ENCODE measurements at places on chromosomes 5 and 9.

DNA sequence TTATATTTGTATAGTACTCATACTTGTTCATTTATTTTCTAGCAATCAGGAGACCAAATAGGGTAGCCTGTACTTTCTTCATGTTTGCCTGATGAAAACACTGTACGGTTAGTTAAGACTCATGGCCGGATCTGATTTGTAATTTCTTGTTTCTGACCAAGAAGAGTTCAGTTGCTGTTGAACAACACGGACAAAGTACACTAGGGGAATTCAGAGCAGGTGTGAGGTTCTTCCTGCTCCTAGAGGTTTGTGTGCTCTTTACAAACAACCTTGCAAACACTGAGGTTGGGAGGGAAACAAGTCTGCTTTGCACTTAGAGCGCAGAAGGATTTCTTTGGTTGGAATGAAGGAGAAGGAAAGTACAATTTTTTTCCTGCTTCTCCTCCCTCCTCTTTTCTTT lies 69.7 kb downstream of the TRIO start:
- no peak for DNase-seq

DNA sequence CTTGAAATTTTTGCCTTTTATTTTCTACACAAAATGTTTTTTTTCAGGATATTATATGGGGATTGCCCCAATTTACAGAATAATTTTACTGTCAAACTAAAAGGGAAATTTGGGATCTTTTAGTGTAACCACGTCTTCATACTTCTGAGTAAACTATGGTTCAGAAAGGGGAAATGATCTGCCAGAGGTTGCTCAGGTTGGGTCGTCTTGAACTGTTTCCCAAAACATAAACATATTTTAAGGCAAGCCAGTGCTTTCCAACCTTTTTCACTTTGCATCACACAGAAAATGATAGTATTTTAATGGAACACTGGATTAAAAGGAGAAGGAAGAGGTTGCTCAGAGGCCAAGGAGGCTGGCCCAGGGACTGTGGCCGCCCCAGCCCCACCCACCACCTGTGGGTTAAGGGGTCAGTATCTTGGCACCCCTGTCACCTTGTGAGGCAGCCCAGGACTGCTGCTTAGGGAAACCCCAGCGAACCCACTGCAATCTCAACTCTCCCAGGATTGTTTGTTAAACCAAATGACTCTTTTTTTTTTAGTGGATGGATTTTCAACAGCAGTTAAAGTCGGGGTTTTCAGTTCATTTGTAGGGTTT lies 142.7 kb upstream of the DHFR start:
- DNase-seq: no peak

- no peak for DNase-seq
Observed at GRCh38 chr9:93891549-93892310, 63.4 kb downstream of the BARX1 start.

DNA sequence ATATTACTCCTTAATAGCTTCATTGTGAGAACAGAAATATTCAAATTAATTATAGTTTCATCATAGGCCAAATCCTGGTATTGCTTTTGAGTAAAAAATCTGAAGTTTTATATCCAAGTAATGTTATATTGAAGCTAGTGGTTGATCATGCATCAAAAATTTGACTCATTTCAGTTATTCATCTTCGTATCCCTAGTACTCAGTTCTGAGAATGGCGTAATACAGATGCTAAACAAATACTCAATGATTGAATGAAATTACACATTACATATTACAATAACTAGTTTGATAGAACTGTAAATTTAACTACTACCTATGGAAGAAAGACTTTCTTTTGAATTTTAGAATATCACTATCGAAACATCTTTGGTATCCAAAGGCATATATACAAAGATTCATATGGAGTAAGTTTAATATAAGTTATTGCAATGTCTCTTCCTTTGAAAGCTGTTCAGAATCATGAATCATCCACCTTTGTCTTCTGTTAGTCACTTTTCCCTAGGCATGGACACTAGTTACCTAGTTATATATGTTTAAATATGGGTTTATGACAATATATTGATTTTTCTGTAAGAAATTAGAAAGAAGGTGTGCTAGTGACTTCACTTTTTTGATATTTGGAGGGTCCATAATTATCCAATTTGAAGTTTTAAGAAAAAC lies 5.0 kb upstream of the ZNF462 start:
- no peak for DNase-seq

GRCh38 chr9:127241354-127241753 lies 23.2 kb upstream of the GARNL3 start:
- DNase-seq: no peak

DNA sequence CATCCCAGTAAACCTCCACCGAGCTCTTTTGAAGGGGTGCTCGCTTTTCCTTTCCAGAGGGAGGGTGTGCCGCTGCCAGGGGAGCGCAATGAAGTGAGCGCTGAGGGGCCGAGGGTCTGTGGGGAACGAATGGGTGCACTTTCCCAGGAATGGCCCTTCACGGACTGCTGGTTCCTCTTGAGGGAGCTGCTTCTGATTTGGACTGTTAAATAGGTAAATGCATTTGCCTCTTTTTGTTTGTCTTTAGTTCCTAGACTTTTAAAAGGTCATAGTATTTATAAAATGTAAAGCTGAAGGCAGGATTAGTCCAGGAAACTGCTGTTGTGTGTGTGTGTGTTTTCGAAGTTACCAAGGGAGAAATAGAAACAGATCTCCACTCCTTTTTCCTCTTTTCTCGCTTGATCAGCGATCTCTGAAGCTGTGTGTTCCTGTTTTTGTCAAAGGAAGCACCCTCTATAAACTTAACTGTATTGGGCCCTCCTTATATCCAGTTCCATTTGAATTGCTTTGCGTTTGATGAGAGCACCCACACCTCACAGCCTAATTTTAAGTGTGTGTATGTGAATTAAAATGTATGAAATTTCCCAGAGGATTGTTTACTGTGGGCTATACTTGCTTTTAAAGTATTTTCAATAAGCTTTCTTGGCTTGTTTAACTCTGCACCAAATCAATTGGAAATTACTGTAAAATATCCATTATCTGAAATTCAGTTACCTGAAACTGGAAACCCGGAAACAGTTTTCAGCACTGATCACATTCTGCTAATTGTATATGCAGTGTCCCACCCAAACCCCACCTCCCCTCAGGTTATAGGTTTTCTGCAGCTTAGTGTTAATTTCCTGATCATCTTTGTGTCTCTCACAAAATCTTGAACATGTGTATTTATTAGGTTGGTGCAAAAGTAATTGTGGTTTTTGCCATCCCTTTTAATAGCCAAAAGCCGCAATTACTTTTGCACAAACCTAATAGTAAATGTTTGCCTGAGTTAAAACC lies 966 bp downstream of the SNX2 start:
- DNase-seq: no peak

DNA sequence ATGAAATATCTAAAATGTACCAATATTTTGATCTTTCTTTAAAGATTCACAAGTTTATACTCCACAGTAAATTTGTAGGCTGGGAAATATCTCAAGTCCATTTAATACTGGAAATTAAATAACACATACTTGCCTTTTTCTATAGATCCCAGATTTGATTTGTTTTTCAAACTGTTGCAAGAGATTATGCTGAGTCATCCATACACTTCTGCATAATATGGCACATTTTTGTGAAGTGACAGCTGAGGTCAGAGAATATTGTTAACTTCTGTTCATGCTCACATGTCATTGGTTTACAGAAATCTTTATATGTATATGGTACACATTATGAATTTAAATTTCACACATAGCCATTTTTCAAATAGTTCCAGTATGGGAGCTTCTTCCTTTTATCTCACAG lies 1066.3 kb upstream of the NUDT12 start:
- no peak for DNase-seq

DNA sequence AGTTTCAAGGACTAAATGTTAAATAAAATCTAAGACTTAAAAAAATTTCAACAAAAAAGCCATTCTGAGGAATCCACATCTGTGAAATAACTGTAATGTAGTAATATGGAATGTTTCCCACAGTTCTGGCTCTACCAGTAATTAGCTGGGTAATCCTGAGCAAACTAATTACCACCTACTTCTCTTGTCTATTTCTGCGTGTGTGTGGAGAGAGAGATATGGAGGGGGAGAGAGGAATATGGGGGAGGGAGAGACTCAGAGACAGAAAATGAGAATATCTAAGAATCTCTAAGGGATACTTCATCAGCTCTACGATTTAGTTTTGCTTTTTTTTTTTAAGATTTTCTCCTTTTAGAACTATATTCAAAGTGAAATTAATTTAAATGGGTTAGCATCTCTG lies 28.0 kb downstream of the TBCA start:
- DNase-seq: no peak

GRCh38 chr5:140220032-140220697 lies 45.2 kb downstream of the CYSTM1 start:
- DNase-seq: no peak

GRCh38 chr5:108481355-108481931 lies 99.5 kb upstream of the FBXL17 start:
- no peak for DNase-seq

DNA sequence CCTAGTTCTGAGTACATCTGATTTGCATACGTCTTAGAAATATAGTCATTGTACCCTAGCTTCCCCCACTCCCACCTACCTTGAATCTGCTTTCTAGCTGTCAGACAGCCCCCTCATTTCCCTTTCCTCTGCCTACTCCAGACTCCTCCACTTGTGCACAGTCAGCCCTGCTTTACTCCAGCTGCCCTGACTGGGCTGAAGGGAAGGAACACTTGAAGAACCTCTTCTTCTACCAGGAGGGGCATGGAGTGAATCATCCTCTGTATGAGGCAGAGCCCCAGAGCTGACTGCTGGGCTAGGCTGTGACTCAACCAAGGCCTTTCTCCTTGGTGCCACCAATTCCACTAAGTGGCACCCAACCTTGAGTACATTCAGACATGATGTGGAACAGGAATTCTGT lies 18.1 kb upstream of the ZFR start:
- DNase-seq: no peak

GRCh38 chr5:133884569-133885311 lies 83.7 kb downstream of the C5orf15 start:
- DNase-seq: peak; percentile 58

DNA sequence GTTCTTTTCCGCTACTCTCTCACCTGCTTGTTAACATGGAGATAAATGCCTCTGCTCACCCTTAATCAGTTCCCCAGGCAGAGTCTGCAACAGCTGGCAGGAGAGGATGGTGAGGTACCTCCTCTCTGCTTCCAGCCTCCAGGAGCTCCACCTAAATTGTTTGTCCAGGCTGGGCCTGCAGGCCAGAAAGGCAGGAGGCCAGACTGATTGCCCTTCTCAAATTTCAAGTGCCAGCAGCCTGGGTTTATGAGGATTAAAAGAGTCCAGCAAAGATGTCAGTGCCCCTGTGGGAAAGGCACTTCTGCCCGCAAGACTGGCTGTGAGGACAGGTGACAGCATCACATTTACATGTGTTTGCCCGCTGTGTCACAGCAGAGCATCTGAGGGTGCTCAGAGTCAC lies 19.8 kb downstream of the CORO2A start:
- peak; percentile 23 for DNase-seq

DNA sequence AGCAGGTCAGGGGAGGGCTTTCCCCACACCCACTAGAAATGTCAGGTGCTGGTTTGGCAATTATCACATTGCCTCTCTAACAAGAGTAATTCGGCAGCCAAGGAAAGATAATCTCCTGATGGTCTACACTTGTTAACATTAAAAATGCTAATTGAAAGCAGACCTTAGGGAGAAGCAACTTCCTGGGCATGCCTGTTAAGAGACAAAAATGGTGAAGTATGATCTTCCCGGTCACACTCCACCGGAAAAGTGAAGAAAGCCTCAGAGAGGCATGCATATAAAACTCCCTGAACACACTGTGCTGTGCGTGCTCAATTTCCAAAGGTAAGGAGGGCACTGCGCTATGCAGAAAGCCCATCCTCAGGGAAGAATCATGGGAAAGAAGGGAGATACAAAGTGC lies 244.3 kb downstream of the FAM170A start:
- no peak for DNase-seq

- DNase-seq: no peak
Observed at GRCh38 chr5:66814146-66814991, 218.2 kb downstream of the MAST4 start.

DNA sequence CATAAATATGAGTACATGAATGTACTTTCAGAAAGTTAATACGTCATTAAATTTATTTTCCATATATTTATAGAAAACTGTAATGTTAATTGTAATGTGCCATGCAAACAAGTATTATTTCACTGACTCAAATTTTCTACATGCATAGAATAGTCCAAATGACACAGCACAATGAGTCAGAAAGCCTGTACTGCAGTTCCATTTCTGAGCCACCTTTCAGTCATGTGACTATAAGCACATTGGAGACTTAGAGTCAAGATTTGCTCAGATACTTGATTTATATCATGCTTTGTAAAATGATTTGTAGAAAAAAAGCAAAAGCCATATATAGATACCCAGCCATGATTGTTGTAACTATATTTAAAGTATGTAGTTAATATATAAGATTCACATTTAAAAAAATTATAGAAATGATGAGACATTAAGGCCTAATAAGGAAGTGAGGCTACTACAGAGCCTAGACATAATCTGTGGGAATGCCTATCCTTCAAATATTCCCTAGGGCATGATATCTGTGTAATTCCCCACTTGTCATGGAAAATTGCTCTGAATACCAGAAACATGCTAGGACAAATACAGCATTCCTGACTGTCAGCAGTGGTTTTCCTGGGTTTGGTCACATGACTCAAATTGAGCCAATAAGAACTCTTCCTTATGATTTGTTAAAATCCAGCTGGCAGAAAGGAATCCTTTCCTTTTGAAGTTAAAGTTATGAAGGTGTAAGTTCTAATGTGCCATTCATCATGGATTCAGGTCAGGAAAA lies 50.0 kb downstream of the PTPRD start:
- no peak for DNase-seq

DNA sequence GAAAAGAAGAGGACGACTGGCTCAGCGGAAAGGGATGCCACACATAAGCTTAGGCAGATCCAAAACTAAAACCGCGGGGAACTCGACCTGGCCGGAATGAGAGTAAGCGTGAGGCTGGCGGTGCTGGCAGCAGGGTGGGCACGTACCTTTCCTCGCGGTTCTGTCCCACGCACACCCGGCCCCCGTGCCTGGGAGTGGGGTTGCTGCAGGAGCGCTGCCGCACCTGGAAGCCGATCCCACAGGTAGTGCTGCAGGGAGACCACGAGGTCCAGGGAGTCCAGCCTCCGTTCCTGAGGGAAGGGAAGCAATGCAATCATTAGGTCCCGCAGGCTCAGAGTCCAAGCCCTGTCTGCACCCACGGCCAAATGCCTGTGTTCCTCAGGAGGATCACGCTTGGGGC lies 427.0 kb downstream of the SEMA5A start:
- peak; percentile 78 for DNase-seq

GRCh38 chr5:40985501-40985900 lies 76.2 kb downstream of the C7 start:
- DNase-seq: no peak

DNA sequence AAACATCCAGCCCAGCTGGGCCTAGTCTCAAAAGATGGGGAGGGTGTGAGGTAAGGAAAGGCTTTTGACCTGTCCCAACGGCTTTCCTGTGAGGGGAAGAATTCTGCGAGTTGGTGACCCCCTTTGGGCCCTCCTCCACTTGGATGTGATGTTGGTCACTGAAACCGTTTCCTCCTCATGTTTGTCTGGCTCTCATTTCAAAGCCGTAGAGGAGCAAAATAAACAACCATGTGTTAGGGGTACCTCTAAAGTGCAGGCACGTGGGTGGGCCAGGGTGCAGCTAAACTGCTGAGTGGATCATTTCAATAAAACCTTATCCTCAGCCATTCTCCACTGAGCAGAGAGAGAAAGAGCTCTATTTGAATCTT lies 84.3 kb upstream of the MELK start:
- DNase-seq: no peak

Measured in posterior vena cava (tissue), 2 donors.